OCI-LY7 (cell line): ENCODE measurements at places on chromosomes 11 and 22. TPM values are rescaled to one million over a fixed set of nuclear protein-coding genes. Genes with fewer than 3 reads are reported as not detected.

- peak; percentile 74 for DNase-seq
These were observed 2.3 kb downstream of the CHKA start for GRCh38 chr11:68118706-68119448.

- DNase-seq, result no peak
These were observed 46.7 kb upstream of the CECR2 start for GRCh38 chr22:17322511-17322910.

DNA sequence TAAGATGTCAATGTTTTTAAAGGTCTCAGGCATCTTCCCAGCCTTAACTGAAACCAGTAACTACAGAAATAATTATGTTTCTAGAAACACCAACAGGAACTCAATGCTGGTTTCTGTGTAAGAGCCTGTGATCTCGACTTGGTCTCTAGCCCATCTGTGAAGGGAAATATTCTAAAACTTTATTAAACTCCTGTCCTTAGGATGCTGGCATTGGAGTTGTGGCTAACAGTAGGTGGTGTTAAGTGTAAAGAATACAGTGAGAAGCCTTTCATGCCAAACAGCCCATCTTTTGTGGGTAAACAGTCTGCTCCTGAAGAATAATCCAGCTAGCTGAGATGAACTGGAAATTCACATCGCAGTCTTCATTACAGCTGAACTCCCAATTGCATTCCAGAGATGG is 133.2 kb downstream of the ADAMTS15 start:
- DNase-seq, result no peak

DNA sequence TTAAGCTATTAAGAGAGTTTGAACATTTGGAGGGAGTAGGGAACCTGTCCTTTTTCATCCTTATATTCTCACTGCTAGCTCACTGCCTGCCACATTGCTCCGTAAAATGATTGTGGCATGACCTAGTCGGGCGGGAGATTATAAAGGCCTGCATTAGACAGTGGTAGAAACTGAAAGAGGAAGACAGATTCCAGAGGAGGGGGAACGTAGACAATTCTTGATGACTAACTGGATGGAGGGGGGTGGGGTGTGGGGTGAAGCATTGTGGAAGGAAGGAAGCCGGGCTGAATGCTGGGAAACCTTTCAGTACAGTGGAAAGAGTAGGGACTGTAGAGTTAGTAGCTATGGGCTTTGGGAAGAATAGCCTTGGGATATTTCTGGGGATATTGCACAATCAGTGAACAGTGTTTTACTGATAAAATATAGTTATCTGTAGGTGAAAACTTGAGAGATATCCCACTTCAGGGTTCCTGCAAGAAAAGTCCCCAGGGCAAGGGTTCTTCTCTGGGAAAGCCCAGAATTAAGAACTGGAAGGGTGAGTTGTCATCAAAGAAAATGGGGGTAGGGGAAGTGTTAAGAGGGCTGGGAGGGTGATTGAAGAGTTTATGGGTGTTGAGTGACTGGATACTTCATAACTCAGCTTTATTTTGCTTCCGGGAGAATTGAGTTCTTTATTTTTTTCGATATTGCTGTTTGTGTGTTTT is 2.1 kb downstream of the MED15 start:
- peak; percentile 42 for DNase-seq

The ADAMTS8 gene
- total RNA-seq, result not detected in 2 replicates

GRCh38 chr11:62340269-62340901 is 3.1 kb downstream of the ASRGL1 start:
- peak; percentile 58 for DNase-seq

The CLCF1 gene
- total RNA-seq, result 0.34 TPM in 1 of 2 replicates, not detected in the other

DNA sequence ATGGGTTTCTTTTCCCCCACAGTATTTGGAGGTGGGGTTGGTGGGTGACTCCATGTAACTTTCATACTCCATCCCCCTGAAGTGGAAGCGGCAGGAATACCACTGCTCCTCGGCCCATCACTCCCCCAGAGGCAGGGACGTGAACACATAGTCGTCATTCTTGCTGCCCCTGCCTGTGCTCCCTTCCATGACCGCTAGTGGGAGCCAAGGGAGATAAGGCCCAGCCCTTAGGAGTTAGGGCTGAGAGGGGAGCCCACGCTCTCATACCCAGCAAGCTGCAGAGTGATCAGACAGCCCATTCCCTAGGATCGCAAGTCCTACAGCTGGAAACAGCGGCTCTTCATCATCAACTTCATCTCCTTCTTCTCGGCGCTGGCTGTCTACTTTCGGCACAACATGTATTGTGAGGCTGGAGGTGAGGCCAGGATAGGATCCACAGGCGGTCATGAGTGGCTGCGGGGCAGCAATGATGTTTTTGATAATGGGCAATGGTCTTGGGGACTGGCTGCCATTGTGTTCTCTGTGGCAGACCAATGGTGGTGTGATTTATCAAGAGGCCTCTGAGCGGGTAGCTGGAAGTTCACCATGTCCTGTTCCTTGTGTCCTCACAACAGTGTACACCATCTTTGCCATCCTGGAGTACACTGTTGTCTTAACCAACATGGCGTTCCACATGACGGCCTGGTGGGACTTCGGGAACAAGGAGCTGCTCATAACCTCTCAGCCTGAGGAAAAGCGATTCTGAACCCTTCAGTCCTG is 15.9 kb downstream of the RHOG start:
- DNase-seq, result peak; percentile 74

- no peak for DNase-seq
These were observed 11.0 kb downstream of the TKFC start for GRCh38 chr11:61343792-61344745.

DNA sequence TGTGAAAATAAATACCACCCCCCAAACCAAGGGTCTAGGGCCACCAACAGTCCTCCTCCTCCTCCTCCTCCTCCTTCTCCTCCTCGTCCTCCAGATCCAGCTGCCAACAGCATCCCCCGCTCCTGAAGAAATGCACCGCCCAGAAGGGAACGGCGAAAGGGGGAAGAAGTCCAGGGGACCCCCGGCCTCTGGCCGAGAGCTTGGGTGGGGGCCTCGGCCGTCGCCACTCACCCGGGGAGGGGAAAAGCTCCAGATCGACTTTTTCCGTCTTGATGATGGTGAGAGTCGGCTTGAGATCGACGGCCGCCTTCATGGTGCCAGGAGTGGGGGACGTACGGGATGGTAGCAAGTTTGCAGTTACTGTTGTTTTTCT is 65.7 kb downstream of the ETS1 start:
- no peak for DNase-seq

The MFRP gene
- not detected in 2 replicates for total RNA-seq

- DNase-seq, result no peak
These were observed 32.0 kb upstream of the OR6M1 start for GRCh38 chr11:123838199-123838598.

DNA sequence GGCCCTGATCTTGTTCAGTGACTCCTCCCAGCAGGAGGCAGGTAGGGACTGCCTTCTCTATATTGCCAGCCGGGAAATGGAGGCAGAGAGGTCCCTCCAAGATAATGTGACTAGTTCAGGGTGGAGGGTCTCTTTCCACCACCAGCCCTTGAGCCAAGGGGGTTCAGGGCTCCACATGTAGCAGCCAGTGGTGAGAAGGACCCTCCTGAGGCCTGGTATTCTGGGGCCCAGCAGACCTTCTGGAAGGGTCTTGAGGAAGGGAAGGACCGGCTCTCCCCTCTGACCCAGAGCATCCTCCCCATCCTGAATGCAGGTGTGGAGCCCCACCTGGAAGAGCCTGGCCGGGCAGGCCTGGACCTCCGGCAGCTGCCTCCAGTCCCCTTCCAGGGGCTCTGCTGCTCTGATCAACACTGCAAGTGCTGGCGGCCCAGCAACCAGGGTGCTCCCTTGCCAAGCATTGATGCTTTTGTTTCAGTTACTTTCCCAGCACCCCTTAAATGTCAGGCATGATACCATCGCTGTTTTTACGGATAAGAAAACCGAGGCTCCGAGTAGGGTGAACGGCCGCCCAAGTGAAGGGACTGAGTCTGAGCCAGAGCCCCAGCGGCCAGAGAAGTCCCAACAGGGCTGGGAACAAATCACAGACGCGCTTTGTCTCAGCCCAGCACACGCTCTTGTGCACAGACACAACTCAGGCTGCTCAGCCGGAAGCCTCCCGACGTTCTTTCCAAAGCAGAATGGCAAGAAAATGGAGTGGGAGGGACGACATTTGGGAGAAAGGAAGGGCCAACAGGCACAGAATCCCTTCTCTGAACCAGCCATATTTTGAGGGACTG is 38.8 kb downstream of the DKK3 start:
- no peak for DNase-seq

The OVCH2 gene
- total RNA-seq, result not detected in 2 replicates

- peak; percentile 20 for DNase-seq
These were observed 13.2 kb downstream of the NAA40 start for GRCh38 chr11:63951779-63952536.

The PRSS23 gene
- total RNA-seq, result not detected in 2 replicates

DNA sequence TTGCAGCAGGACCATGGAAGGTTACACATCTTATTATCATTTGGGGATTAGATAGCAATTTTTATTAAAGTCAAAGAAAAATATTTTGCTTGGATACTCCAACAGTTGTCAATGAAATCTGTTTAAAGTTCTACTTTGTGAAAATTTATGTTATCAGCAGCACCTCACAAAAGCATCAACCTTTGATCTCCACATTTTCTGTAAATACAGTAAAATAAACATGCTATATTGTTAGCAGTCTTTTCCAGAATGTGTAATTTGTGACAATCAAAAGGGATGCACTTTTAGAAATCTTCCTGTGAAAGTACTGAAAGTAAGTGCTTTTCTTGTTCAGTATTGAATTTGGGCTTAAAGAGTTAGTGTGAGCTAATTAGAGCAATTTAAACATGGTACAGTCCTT is 4.1 kb downstream of the SLC22A25 start:
- no peak for DNase-seq

DNA sequence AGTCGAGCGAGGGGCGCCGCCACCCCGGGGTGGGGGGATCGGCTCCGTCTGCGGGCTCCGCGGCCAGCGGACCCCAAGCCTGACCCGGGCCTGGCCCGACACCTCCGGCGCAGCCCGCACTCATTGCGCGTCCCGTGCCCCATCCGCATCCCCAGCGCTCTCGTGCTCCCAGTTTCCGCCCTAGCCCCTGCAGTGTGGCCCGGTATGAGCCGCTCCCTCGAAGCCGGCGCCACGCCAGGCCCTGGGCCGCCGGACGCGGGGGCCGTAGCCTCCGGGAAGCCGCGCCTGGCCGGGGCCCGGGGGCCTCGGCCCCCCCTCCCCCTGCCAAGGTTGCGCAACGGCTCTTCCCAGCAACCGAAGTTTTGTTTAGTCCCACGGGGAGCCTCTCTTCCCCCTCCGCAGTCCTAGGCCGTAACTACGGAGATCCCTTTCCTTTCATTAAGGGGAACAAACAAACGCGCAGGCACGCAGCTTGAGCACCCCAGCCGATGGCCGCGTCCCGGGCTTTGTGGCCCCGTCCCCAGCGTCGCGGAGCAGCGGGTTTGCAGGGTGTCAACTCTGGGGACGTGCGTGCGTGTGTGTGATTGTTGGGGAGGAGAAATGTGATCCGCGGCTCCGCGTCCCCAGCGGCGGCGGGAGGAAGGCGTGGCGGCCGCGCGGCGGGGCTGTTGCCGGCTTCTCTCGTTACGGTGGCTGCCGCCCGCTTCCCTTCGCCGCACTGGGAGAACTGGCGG is 883 bp downstream of the HIPK3 start:
- DNase-seq, result peak; percentile 84

The PAX6 gene
- not detected in 2 replicates for total RNA-seq

The FOSL1 gene
- 0.52 TPM in 1 of 2 replicates, not detected in the other for total RNA-seq

- no peak for DNase-seq
These were observed 814.6 kb downstream of the DLG2 start for GRCh38 chr11:84812471-84812969.

- no peak for DNase-seq
These were observed 299.5 kb downstream of the BUD13 start for GRCh38 chr11:116473206-116473769.

DNA sequence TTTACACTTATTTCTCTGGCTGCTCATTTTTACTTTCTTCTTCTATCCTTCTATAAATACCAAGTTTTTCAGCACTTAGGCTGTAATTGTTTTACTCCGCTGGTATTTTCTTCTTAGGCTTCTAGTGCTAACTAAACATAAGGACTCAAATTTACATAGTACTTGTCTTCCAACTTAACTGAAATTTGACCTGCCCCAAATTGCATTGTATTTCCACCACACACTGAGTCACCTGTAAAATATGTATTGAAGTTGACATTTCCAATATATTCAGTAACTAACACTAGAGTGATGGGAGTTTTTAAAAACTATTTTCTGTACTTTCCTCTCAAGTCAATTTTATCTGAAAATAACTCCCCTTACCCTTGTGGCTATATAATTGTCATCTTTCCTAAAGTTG is 1794.1 kb upstream of the RAG2 start:
- no peak for DNase-seq

The CD3D gene
- total RNA-seq, result not detected in 2 replicates

GRCh38 chr11:44171518-44171917 is 76.0 kb downstream of the EXT2 start:
- no peak for DNase-seq

The HEPN1 gene
- not detected in 2 replicates for total RNA-seq

- DNase-seq, result no peak
These were observed 5.0 kb downstream of the CD81 start for GRCh38 chr11:2382129-2382517.

The MOV10L1 gene
- total RNA-seq, result 0.66 and 1.1 TPM in 2 replicates

The MMP3 gene
- not detected in 2 replicates for total RNA-seq

The SOX10 gene
- total RNA-seq, result not detected in 2 replicates

DNA sequence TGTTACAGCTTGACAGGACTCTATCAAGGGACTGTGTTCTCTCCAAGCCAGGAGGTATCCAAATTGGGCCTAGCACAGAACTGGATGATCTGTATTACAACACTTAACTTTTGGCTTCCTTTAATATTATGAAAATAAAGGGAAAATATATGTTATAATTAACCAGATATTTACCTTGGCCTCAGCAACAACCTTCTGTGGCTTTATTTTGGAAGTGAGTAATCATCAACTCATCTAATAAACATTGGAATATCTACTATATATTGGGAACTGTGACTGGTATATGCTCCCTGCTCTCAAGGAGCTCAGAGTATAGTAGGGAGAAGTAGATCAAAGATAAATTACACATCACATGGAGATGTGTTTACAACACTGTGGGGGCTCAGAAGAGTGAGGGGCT is 352.2 kb downstream of the METTL15 start:
- no peak for DNase-seq

DNA sequence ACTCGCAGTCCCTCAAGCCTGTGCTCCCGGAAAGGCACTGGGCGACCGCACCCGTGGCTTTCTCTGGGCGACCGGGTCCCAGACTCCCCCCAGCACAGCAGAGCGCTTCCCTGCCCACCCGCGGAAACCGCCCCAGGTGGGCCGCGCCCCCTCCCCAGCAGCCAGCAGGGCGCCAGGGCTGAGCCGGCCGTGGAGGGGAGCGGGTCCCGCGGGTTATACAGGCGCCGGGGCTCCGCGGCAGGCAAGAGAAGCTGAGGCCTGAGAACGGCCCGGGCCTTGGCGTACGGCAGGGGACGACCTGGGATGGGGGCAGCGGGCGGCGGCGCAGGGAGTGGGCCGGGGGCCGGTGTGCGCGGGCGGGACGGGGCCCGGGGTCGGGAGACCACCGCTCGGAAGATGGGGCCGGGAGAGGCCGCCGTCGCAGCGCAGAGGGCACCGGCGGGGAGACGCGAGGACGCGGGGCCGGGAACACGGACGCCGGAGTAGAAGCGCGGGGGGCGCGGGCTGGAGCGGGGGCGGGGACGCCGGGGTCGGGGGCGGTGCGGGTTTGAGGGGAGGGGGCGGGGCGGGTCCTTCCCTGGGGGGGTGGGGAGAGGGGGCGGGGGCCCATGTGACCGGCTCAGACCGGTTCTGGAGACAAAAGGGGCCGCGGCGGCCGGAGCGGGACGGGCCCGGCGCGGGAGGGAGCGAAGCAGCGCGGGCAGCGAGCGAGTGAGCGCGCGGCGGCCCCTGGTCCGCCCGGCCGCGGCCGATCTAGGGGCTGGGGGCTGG is at the start of gene MDK:
TSS of gene MDK (plus strand) at position 622 of the 771 bp plus-strand sequence. CDS start 389 bp downstream, outside the sequence.
- no peak for DNase-seq
